ENCODE measurements at places on chromosomes 4 and X.
A peak's percentile ranks its signal among the peaks of the same experiment; 100 is the strongest.

DNA sequence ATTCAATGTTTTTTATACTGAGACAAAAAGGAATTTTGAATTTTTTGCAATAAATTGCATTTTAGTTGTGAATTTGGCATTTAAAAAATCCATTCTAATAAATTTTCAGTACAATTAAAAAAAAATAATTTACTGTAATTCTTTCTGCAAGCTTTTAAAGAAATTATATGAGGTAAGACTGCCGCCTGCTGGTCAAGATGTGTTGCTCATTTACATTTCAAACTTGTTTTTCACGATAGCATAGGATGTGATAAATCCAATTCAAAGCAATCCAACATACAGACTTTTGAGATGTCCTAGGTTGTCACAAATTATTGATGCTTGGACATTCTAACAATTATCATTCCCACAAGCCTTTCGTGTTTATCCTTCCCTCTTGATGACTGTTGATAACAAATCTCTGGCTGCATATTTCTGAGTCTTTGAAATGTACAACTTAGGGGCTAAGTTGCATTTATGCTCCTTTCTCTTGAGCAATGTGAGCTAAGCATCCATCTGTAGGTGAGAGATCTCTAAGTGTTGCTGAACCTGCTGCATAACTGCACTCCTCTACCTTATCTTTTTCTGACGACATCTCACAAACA is 21.7 kb upstream of the MFAP3L start:
- DNase-seq = peak; percentile 59

DNA sequence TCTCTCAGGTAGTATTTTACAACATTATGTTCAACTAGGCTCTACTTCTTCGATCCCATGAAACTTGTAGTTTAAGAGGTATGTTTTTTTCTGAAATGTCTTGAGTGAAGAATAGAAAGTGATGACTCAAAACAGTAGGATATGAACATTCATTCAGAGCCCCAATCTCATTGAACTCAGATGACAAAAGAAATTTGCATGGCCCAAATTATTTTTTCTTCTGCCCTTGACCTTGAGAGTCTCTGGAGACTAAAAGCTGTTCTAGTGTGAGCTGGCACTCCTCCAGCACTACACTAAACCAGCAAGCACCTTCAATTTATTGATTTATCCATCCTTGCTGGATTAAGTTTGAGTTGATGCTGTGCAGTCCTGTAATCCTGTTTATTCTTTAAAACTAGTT is 4.0 kb downstream of the DCLK2 start:
- DNase-seq = no peak

DNA sequence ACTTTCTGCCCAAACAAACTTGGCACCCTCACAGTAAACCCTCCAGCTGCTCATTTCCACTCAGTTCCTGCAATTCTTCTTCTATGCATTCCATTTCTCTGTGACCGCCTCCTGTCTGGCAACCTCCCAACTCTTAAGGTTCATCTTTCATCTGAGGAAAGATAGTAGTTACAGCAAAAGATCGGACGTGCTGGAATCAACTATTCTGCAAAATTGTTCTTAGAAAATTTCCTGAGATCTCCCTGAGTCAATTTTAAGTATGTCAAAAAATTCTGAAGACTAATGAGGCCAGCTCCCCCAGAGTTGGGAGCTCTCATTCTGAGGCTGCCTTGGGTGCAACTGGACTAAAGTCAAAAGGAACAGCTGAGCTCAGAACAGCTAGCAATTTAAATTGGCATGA is 1026.0 kb downstream of the ADGRL3 start:
- no peak for DNase-seq

DNA sequence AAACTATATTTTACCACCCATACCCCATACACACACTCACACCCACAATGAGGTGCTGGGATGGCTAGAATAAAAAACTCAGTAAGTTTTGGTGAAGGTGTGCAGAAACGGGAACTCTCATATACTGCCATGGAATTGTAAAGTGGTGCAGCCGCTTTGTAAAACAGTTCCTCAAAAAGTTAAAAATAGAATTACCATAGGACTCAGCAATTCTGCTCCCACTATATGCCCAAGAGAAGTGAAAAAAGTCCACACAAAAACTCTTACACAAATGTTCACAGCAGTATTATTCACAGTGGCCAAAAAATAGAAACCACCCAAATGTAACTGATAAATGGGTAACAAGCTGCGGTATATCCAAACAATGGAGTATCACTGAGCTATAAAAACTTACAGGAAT is 6.5 kb downstream of the CENPU start:
- no peak for DNase-seq
